Mesenchymal stem cell (in vitro differentiated cells and primary cell): ENCODE measurements at places on chromosomes 11 and 22.

DNA sequence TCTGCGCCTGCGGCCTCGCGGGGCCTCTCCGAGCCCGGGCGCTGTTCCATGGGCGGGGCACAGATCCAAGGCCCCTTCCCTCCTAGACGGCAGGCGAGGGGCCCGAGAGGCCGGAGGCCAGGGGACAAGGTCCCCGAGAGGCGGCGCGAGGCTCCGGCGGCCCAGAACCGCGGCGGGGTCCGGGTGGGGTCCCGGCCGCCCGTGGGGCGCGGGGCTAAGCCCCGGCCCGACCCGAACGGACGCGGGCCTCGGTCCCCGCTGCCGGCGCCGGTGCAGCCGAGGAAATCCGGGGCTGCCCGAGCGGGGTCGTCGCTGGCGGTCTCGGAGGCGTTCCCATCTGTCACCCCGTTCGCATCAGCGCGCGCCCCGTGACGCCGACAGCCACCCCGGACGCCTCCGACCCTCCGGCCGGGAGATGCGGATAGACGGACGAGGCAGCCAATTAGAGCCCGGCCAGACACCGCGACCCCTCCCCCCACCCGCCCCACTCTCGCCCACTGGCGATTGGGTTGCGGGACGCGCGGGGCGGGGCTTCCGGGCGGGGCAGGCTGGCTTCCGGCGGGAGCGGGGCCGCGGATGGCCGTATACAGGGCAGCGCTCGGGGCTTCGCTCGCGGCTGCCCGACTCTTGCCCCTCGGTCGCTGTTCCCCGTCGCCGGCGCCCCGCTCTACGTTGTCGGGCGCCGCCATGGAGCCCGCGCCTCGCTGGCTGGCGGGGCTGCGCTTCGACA, at the start of gene SELENOO:
TSS of gene SELENOO (plus strand) at position 551 of the 730 bp plus-strand sequence. CDS start at position 577, 26 bp downstream.
- peak within 1 kb of the TSS; percentile 93 for H3K4me3 ChIP-seq
- peaks cover 19% of the 10 kb centered on the region for H3K4me1 ChIP-seq
- H3K27me3 ChIP-seq, result no peaks in the 10 kb centered on the region
- H3K27ac ChIP-seq, result no peak within 1 kb of the TSS
- peak; percentile 87 for DNase-seq

- H3K4me1 ChIP-seq, result peaks cover 49% of the 10 kb centered on the region
- no peaks in the 10 kb centered on the region for H3K36me3 ChIP-seq
- H3K4me3 ChIP-seq, result no peak overlapping the region
- H3K27me3 ChIP-seq, result no peaks in the 10 kb centered on the region
- no peak for DNase-seq
Measured at GRCh38 chr11:117831661-117832415, 7.3 kb upstream of the FXYD2 start.

DNA sequence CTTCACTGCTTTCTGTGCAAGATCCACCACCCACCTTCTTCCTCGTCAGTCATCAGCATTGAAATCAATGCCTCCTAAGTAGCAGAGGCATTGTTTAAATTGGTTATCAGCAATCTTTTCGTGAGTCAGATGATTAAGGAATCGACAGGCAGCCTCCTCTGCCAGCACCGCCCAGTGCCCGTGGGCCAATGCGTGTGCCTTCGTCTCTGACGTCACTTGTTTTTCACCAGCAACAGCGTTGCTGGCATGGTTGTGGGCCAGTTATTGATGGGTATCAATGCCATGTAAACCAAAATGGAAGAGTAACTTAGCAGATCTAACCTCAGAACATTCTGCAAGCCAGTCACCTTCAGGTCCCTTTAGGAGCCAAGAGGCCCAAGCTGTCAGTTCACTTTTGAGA, 69.6 kb downstream of the BARX2 start:
- H3K27me3 ChIP-seq, result no peaks in the 10 kb centered on the region
- H3K4me1 ChIP-seq, result no peaks in the 10 kb centered on the region
- no peak for DNase-seq
- H3K36me3 ChIP-seq, result no peaks in the 10 kb centered on the region
- H3K4me3 ChIP-seq, result no peak overlapping the region

DNA sequence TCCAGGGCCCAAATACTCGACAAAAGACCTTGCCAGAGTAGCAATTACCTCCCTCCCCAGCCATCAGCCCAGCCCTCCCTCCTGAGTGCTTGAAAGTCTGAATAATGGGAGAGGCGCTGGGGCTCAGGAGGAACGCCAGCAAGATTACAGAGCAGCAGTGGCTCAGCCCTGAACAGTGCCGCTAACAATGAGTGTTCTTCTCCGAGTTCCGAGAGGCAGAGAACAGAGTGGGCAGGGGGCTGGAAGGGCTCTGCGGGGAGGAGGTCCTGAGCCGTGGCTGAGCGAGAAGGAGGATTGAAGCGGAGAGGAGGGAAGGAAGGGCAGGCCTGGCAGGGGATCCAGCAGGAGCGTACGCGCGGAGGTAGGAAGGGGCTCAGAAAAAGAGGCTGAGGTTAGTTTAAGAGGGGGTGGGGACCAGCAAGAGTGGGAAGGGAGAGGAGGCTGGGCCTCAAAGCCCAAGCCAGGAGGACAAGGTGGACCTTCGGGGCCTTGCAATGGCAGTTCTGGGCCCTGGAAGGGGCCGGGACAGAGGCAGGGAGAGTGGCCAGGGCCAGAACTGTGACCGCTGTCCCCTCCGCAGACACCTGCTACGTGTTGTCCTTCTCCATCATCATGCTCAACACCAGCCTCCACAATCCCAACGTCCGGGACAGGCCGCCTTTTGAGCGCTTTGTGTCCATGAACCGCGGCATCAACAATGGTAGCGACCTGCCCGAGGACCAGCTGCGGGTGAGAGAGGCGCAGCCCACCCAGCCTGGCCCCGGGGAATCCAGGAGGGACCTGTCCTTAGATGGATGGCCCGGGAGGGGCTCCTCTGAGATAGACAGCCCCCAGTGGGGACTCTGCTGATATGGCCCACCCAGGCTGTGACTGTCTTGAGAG, 20.6 kb downstream of the CYTH4 start:
- no peaks in the 10 kb centered on the region for H3K27me3 ChIP-seq
- H3K27ac ChIP-seq, result no peak overlapping the region
- no peak overlapping the region for H3K4me3 ChIP-seq
- DNase-seq, result no peak
- H3K4me1 ChIP-seq, result peaks cover 33% of the 10 kb centered on the region

DNA sequence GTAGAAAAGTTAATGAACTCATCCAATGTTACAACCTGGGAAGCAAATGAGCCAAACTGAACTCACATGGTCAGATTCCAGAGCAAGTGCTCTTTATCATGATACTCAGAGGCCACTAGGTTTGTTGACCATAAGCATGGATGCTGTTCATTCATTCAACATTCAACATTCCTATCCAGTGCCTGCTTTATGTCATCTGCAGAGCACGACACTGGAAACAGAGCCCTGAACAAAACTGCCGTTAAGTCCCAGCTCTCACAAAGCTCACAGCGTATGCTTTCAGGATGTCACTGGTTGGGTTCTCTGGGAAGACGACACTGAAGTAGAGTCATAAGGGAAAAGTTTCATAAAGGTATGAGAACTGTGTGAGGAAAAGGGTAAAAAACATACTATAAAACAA, 105.8 kb upstream of the TRIM77 start:
- H3K4me3 ChIP-seq, result no peak overlapping the region
- H3K4me1 ChIP-seq, result no peaks in the 10 kb centered on the region
- H3K27me3 ChIP-seq, result no peaks in the 10 kb centered on the region
- no peak overlapping the region for H3K27ac ChIP-seq

GRCh38 chr11:92297567-92298553, 73.2 kb downstream of the FAT3 start:
- DNase-seq, result no peak
- no peak overlapping the region for H3K27ac ChIP-seq
- H3K4me3 ChIP-seq, result no peak overlapping the region
- no peaks in the 10 kb centered on the region for H3K27me3 ChIP-seq

- DNase-seq, result peak; percentile 98
- H3K36me3 ChIP-seq, result peaks cover 19% of the 10 kb centered on the region
- peak overlapping the region; percentile 89 for H3K4me3 ChIP-seq
- peak overlapping the region; percentile 86 for H3K27ac ChIP-seq
- H3K27me3 ChIP-seq, result no peaks in the 10 kb centered on the region
Measured at GRCh38 chr11:73307323-73308002, 613 bp upstream of the ARHGEF17 start.

GRCh38 chr11:111814557-111815320, 48.5 kb upstream of the PPP2R1B start:
- H3K27me3 ChIP-seq, result no peaks in the 10 kb centered on the region
- peaks cover under 1% of the 10 kb centered on the region for H3K36me3 ChIP-seq
- H3K27ac ChIP-seq, result no peak overlapping the region
- DNase-seq, result peak; percentile 52
- no peaks in the 10 kb centered on the region for H3K4me1 ChIP-seq

- H3K27me3 ChIP-seq, result peaks cover 84% of the 10 kb centered on the region
- H3K4me1 ChIP-seq, result peaks cover 9% of the 10 kb centered on the region
Measured at GRCh38 chr22:44340271-44341239, 27.8 kb upstream of the SHISAL1 start.

- H3K4me1 ChIP-seq, result peaks cover 7% of the 10 kb centered on the region
- H3K27me3 ChIP-seq, result peaks cover 24% of the 10 kb centered on the region
- H3K27ac ChIP-seq, result no peak overlapping the region
- H3K36me3 ChIP-seq, result no peaks in the 10 kb centered on the region
- H3K4me3 ChIP-seq, result no peak overlapping the region
Measured at GRCh38 chr22:26852176-26852575, 194.8 kb downstream of the MIAT start.

DNA sequence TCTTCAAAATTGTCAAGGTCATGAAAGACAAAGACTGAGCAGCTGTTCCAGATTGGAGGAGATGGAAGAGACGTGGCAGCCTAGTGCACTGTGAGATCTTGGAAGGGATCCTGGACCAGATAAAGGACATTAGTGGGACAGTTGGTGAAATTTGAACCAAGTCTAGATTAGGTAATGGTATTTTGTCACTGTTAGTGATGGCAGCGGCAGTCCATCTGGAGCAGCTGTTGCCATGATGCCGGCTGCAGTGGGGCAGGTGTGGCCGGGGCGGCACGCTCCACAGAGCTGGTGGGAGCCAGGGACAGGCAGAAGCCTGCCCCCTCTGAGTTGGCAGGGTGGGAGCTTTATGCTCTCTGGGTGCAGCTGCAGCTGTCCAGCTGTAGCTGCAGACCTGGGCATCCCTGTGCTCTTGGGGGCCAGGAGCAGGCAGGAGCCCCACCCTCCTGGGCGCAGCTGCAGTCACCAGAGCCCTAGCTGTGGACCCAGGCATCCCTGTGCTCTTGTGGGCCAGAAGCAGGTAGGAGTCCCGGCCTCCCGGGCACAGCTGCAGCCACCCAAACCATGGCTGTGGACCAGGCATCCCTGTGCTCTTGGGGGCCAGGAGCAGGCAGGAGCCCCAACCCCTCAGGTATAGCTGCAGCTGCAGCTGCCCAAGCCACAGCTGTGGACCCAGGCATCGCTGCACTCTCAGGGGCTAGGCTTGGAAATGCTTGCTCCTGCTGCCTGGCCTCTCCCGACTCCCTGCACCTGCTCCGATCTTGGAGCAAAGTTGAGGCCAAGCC, 20.7 kb downstream of the DIXDC1 start:
- no peaks in the 10 kb centered on the region for H3K27me3 ChIP-seq
- H3K27ac ChIP-seq, result no peak overlapping the region

DNA sequence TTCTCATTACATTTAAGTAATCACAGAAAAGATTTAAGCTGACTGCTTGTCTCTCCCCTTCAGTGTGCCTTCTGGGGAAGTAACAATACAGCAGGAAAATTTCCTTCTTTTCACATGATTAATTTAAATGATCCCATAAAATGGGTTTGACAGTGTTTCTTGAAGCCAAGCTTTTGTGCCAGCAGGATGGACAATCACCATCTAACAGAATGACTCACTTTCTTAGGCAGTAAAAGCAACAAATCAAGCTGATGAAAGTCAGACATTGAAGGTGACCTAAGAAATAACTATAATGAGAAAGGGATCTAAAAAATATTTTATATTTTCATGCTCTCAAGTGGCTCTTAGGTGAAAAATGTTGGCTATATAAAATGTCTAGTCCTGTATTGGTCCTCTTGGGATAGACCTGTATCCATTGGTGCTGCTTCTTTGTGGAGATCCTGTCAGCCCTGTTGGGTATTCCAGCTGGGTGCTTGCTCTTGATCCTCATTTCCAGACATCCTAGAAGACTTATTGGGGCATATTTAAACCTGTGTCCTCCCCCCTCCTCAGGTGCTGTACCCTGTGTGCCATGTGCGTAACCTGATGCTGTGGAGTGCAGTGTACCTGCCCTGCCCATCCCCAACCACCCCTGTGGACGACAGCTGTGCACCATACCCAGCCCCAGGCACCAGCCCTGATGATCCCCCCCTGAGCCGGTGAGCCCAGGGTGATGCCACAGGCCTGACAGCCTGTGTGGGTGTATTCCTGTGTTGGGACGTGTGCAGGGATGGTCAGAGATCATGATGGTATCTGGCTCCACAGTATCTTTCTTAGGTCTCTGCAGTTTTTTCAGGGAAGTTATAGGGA, 62.7 kb upstream of the HORMAD2 start:
- H3K27me3 ChIP-seq, result no peaks in the 10 kb centered on the region
- no peak overlapping the region for H3K27ac ChIP-seq
- peaks cover 11% of the 10 kb centered on the region for H3K4me1 ChIP-seq

- no peaks in the 10 kb centered on the region for H3K27me3 ChIP-seq
- no peaks in the 10 kb centered on the region for H3K36me3 ChIP-seq
Measured at GRCh38 chr22:49647627-49648026, 180.0 kb downstream of the BRD1 start.

DNA sequence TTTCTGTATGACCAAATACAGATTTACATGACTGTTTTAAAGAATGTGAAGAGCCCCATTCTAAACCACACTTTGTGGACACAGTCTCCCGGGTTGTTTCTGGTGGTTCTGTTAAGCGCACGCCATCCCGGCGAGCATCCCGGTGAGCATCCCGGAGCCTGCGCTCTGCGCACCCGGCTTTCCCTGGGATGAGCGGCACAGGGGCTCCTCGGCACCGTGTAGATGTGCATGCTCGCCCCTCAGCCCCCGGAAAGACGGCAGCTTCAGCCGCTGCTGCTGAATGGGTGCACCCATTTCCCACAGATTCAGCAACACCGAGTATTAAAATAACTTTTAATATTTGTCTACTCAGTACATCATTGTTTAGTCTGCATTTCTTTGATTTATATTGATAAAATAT, 36.0 kb downstream of the GLB1L2 start:
- H3K27me3 ChIP-seq, result no peaks in the 10 kb centered on the region
- H3K4me3 ChIP-seq, result no peak overlapping the region
- H3K27ac ChIP-seq, result no peak overlapping the region
- no peaks in the 10 kb centered on the region for H3K4me1 ChIP-seq
- H3K36me3 ChIP-seq, result peaks cover 3% of the 10 kb centered on the region

DNA sequence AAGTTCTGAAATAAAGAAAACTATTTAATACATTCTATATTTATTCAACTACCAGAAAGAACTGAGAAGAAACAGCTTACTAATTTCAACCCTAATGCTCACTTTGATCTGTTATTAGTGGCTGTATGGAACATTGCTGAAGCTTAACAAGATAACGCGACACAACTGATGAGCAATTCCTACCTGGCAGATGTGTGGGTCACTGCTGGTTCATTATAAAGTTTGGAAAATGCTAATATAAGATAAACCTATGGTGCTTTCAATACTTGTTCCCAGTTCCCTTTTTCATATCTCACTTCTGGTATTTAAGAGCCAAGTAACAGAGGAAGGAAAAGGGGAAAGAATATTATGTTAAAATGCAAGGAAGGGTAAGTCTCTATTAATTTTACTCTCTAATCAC, 10.5 kb downstream of the CTSC start:
- peaks cover 12% of the 10 kb centered on the region for H3K36me3 ChIP-seq
- H3K4me3 ChIP-seq, result no peak overlapping the region
- H3K4me1 ChIP-seq, result no peaks in the 10 kb centered on the region
- no peak overlapping the region for H3K27ac ChIP-seq
- DNase-seq, result no peak

- H3K4me1 ChIP-seq, result peaks cover 5% of the 10 kb centered on the region
- H3K4me3 ChIP-seq, result no peak overlapping the region
- no peaks in the 10 kb centered on the region for H3K36me3 ChIP-seq
- H3K27ac ChIP-seq, result no peak overlapping the region
Measured at GRCh38 chr11:12963051-12963450, 46.1 kb upstream of the RASSF10 start.
